ENCODE measurements at places on chromosomes 1 and 21.

GRCh38 chr1:165387961-165388360 lies 31.4 kb upstream of the LMX1A start:
- DNase-seq, result peak; percentile 55

DNA sequence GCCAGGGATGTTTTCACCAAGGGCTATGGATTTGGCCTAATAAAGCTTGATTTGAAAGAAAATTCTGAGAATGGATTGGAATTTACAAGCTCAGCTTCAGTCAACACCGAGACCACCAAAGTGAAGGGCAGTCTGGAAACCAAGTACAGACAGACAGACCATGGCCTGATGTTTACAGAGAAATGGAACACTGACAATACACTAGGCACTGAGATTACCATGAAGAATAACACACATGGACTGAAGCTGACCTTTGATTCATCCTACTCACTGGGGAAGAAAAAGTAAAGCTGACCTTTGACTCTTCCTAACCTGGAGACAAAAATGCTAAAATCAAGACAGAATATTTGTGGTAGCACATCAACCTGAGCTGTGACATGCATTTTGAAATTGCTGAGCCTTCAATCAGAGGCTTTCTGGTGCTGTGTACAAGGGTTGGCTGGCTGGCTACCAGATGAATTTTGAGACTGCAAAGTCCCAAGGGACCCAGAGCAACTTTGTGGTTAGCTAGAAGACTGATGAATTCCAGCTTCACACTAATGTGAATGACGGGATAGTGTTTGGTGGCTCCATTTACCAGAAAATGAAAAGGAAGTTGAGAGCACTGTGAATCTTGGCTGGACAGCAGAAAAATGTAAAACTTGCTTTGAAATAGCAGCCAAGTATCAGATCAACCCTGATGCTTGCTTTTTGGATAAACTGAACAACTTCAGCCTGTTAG lies 190.4 kb upstream of the KCTD3 start:
- peak; percentile 79 for DNase-seq

GRCh38 chr1:45291716-45292115 lies 35.0 kb upstream of the HPDL start:
- DNase-seq, result no peak

DNA sequence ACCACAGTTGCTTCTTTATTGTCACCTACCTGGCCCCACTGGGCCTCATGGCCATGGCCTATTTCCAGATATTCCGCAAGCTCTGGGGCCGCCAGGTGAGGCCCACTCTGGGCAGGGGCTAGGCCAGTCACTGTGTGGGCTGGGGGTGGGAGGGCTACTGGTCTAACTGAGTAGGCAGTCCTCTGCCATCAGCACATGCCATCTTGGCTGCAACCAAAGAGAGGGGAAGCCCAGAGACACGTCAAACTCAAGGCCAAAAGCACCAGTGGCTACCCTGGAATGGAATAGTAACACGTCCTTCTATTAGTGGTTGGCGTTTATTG lies 4.0 kb downstream of the HCRTR1 start:
- DNase-seq, result no peak

DNA sequence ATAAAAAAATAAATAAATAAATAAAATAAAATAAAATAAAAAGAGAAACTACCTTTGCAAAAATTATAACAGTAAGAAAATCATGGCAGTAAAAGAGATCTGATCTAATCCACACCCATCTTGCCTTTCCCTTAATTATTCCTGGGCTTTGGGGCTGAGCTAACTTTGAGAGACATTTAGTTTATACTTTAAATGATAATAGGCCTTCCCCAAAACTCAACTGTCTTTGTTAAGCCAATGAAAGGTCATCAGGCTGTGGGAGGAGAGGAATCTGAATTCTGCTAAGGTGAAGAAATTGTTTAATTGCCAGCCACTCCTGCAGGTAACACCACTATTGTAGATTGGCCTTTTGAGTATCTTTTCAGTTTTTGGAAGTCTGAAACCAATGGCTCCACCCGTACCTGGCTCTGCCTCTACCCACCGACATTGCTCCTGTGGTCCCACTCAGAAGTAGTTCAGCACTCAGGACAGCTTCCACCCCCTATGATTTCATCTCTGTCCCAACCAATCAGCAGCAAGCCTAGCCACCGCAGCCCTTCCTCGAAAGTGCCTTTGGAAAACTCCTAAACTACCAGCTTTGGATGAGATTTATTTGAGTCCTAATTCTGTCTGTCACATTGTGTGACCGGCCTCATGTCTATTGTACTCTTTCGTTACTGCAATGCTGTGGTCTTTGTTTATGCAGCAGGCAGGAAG lies 23.0 kb upstream of the PNRC2 start:
- no peak for DNase-seq

- no peak for DNase-seq
Measured at GRCh38 chr1:206801467-206801866, 29.2 kb upstream of the IL10 start.

Measured in fibroblast of mammary gland (primary cell).